CD4-positive, alpha-beta T cell treated with Interleukin-6 at 100 ng/mL for 8 hours (primary cell): ENCODE measurements at places on chromosomes 2 and 18.

GRCh38 chr2:217074576-217075255 lies 214.9 kb upstream of the TNP1 start:
- no peak for DNase-seq

DNA sequence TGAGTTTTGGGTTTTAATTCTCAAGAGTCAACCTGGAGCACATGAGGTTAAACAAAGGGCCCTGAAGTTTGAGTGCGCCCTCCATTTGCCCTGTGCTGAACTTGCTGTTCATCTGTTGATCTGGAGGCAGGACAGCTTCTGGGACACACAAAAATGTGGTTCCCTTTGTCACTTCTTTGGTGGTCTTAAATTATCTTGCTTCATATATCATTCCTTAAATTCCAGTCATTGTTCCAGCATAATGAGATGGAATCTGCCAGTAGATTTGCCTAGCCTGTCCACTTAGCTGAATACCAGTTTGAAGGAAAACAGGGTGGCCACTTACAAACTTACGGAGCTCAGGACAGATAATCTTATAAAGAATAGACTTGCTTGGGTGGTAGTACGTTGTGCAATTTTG lies 916 bp downstream of the CETN1 start:
- DNase-seq: no peak

GRCh38 chr2:230224458-230224857 lies 1.1 kb upstream of the SP140 start:
- DNase-seq: no peak

DNA sequence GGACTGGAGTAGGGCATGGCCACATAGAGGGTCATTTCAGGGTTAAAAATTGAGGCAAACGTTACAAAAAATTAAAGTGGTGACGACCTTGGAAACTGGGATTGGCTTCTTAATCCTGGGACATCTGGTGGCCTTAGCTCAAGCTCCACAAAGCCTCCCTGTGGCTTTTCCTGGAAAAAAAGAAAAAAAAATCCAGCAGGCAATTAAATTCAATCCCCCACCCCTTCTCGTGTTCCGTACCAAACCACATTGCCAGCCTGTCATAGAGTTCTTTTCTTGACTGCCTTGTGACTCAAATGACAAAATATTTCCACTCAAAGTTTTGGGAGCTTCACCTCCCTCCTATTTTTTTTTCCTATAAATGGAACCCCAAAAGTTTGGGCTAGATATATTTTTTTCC lies 195.6 kb downstream of the HRH4 start:
- no peak for DNase-seq

DNA sequence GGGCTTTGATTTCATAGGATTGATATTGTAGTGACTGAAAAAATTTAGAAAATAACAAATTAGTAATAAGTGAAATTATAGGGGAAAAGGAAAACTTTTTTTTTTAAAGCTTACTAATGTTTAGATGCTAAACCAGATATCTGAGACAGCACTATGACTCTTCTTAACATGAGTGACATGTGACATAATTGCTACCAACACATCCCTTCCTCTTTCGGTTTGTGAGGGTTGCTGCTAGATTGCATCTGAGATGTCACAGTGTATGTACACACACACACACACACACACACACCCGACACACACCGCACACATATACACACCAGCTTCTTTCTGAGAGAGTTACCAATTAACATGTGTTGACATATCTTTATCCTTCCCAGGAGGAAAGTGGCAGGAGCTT lies 18.0 kb downstream of the RAPGEF4 start:
- DNase-seq: no peak

GRCh38 chr18:42113529-42114191 lies 158.6 kb downstream of the PIK3C3 start:
- DNase-seq: no peak

DNA sequence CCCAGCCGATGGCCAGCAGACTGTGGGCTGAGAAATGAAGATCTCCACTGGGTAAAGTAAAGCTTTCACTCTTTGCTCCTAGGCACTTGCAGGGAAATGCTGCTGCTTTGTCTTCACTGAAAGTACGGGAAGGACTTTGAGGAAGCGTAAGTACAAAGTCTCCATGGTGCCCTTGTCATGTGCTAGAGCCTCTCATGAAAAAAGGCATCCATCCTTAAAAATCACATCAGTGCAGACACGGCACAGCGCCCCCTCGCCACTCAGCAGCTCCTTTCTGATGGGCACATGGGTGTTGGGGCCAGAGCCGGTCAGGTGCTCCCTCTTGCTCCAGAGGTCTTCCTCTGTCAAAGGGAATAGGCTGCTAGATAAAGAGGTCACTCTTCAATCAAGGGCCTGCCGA lies 109.0 kb upstream of the STPG4 start:
- DNase-seq: no peak

DNA sequence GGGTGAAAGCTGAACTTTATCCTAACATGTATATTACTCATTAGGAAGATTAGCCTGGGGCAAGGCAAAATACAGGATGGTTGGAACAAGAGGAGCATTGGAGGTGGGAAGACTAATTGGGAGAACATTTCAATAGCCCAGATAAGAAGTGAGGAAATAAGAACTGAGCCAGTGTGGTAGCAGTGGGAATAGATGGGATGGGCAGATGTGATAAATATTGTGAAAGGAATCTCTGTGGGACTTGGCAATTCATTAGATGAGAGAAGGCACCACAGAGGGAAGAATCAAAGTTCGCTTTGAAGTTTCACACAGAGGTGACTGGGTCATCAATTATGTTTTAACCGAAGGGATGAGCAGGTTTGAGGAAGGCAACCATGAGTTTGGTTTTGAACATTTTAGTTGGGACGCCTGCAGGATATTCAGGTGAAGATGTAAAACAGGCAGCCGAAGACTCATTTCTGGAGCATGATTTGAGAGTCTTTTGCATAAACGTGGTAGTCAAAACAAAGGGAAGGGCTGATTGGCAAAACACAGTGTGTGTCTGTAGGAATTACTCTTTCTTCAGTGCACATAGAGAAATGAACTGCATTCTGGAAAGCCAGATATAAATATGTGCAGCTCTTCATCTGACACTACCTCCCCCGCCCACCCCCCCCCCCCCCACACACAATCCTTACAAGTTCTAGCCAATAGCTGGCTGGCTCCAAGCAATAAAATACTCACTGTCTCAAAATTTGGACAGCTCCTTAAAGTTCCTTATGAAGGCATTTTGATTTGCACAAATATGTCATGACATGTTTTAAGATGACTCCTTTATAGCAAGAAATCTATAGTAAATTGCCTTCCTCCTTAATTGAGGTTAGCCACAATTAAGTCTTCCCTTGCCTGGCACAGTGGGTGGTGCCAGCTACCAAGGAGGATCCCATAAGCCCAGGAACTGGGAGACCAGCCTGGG lies 1.9 kb upstream of the SLC1A4 start:
- DNase-seq: no peak

DNA sequence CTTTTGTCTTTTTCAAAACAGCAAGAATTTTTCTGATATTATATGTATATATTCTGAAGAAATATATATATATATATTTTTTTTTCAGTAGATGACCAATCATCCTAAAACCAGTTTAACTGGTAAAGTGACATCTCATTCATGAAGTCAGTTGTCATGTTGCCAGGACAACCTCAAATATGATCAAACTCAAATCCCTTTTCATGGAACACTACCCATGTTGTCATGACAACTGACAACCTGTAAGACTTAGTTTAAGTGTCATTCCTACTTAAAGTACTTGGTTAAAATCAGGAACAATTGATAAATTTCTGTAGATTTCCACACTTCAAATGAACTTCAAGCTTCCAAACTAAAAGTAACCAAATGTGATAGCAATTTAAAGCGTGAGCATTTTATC lies 101.8 kb upstream of the ERBB4 start:
- no peak for DNase-seq

DNA sequence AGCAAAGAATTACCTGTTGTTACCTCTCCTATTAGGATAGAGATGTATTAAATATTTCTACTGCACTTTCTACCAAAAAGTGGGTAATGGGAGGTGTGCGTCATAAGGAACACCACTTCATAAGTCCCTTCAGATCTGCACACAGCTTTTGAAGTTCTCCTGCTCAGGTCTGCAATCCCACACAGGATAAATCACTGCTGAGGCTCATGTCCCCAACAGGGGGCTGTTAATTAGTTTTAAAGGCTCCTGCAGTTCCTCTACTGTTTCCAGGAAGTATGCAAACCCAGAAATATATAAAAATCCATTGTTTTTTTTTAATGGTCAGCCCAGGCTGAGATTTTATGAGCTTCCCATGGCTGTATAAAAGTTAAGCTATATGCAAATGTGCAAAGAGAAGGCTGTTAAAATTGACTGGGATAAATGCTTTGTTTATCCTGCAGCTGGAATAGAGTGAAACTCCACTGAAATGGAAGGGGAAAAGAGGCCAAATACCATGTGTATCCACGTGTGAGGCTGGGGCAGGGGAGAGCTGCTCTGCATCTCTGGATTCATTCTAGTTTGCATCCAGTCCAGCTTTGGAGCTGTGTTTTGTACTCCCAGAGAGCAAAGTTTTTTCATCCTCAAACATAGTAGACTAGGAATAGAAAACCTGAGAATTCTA lies 903.7 kb downstream of the TDRD15 start:
- DNase-seq: no peak

- no peak for DNase-seq
Measured at GRCh38 chr2:211014376-211014775, 458.0 kb downstream of the CPS1 start.

- DNase-seq: no peak
Measured at GRCh38 chr18:69152436-69152835, 248.3 kb upstream of the DOK6 start.

- no peak for DNase-seq
Measured at GRCh38 chr2:136664713-136665405, 100.5 kb upstream of the THSD7B start.

DNA sequence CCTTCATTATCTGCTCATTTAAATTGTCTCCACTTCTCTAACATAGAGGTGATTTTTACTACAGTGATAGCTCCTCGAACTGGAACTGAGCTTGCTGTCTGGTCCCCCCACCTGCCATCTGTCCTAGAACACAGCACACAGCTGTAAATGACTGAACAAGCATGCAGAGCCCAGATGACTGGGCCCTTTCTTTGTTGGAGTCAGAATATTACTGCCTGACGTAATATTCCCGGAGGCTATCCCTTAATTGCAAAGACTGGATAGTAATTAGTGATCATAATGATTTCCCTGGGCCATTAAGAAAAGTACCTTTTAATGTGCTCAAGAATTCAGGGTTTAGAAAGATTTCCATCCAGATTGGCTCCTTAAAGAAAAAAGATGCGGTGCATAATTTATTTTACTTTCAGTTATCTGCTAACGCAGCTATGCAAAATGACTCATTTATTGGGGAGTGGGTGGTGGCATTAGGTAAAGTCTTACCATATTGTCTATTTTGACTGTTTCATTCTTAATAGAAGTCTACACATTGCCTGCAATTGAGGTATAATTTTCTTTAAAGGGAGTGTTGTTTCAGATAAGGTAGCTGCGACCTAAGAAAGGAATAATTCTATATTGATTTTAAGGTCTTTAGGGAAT lies 84.4 kb downstream of the MAP4K4 start:
- DNase-seq: no peak

DNA sequence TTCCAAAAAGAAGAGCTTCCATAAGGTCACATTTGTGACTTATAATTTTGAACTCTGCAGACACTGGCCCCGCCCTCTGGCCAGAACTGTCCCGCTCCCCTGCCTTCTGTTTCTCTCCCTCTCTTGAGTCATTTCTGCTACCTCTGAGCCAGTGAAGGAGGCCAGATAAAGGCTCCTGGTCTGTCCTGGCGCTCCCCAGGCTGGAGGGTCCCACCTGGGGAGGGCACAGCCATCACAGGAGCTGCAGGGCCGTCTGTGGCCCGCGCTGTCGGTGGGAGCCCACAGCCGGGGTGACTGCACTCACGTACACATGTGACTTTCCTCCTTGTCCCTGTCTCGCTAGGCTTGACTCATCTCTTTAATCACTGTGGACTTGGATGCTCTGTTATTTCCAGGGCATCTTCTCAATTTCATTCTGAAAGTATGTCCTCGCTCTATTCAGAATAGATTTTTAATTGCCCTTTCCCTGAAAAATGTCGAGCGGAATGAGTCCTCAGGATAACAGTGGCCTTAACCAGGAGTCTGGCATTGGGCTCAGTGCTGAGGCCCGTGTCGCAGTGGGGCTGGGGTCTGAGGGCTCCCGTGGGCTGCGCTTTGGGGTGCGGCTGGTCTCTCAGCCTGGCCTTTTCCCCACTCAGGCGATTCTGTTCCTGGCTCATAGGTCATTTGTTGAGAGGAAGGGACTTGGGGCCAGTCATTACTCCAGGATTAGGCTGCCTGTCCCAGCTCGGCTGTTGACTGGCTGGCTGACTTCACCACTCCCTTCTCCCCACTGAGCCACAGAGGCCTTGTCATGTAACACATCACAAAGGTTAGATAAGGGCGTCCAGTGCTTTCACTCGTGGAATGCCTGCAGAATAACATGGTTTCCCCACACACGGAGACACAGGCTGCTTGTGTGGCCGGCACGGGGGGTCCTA lies 34.5 kb downstream of the KLHL29 start:
- no peak for DNase-seq

DNA sequence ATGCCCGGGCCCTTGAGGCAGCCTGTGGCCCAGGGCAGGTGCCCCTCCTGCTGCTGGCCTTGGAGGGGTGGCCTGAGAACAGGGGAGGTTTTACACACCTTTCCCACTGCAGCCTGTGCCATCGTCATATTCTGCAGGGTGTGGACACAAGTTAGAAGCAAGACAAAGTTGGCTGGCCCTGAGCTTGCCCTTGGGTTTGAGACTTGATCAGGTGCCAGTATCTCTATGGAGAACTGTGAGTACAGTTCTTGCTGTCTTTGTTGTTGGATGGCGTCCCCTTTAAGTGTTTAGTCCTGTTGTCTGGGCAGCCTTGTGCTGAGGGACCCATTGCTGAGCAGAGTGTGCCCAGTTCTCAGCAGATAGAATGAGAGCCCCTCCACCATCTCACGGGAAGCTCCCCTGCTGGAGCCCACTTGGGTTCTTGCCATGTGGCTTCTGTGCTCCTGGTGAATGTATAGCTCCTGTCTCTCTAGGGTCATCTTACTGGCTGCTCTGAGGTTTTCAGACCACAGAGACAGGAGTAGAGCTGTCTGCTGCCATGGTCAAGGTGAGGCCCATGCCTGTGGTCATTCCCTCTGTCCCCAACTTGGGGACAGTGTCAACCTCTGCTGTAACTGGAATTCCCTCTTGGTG lies 115.9 kb downstream of the SH3RF3 start:
- DNase-seq: no peak

DNA sequence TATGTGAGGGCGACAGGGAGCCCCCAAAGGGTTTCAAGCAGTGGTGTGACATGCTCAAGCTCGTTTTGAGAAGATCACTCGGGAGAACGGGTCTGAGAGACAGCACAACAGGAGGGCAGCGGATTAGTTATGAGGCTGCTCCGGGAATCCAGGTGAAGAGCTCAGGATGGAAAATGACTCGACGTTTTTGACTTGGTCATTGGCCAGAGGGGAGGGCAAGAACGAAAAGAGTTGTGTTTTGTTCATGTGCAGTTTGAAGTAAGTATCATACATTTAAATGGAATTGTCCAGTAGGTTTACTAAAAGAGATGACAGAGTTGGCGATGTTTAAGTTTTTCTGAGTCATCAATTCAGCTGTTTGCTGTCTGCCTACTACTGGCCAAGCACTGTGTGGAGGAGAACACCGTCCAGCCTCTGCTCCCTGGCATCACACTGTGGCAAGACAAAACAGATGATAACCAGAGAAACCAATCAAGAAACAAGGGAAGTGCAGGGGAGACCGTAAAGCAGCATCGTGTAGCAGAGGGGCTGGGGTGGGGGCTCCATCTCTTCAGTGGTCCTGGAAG lies 25.3 kb upstream of the ANXA4 start:
- no peak for DNase-seq
